ENCODE measurements at places on chromosomes 4 and X.

DNA sequence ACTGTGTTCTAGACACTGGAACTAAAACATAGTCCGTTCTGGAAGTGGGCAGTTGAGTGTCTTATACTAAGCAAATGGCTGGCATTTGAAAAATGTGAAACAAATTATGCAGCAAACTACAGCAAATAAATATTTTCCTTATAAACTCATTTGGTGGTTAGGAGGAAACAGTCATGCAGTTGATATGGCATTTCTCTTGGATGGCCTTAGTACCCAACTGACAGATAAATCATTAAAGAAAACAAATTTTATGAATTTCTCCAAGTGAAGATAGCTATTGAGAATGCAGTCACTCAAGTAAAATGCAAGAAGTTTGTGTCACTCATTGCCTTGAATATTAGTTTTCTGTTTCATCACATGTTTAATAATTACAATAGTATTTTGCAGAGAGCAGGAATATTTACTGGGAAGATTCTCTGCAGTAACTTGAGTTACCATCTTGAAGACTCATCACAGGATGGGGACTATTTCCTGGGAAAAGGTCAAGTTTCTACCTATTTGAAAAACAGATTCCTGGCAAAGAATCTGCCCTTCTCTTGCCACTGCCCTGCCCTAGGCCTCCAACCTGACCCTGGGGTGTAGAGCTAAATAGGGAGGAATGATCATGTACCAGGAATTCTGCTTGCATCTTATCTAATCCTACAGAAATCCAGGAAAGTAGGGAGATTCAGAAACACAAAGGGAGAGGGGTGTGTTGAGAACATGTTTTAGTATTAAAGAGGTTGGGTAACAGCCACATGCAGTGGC lies 105.9 kb downstream of the SH3RF1 start:
- DNase-seq = no peak

DNA sequence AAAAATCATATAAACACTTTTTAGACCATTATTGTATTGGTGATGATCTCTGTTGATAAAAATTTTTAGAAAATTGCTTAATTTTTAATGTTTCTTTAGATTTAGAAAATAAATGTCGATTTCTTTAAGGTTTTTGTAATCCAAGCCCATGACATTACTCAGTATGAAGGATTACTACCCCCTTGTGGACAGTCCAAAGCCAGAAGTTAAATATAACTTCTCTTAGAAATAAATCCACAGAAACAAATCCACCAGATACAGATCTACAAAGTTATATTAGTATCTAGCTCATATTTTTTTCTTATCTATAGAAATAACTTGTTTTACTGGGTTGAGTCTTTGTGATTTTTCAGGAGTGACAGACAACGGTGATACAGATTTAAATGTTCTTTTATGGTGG lies 18.9 kb downstream of the TIFA start:
- DNase-seq = no peak

DNA sequence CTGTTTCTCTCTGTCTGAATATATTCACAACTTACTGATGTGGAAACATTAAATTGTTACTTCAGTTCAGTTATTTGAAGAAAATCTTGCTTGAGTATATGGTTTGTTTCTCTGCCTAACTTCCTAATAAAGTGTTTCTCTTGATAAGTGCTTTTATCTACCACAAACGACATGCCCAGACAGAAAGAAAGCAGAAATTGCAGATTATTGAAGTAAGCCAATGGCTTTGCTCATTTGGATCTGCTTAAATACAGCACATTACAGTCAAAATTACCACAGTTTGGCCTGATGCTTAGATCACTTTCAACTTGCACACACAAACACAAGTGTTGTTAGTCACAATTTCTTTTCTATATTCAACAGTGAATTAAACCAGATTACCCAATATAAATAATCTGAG lies 68.0 kb downstream of the ATOH1 start:
- DNase-seq = no peak

DNA sequence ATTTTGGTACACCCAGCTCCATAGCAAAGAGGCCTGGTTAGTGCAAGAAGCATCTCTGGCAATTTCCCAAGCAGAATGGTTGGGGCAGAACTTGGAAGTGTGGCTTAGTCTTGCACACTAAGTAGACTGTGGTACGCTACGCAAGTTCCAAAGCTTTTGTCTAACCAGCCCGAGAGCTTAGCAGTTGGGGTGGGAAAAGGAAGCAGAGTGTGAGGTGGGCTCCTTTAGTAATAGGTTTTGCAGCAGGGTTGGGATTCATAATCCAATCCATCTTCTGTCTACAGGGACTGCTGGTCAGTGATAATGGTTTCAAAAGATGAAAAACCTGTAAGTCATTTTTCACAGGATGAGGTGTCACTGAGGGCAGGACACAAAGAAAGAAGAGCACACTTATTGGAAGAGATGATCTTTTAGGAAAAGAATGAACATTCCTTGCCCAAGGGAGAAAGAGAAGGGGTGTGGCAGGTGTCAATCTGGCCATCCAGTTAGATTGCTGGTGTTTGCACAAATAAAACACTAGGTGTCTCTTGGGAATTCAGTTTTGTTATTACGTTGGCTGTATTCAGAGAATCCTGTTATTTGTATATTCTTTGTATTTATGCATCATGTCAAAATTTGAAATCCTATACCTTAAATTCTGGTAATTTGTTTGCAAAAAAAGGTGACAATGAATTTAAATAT lies 244.3 kb downstream of the GPAT3 start:
- no peak for DNase-seq

DNA sequence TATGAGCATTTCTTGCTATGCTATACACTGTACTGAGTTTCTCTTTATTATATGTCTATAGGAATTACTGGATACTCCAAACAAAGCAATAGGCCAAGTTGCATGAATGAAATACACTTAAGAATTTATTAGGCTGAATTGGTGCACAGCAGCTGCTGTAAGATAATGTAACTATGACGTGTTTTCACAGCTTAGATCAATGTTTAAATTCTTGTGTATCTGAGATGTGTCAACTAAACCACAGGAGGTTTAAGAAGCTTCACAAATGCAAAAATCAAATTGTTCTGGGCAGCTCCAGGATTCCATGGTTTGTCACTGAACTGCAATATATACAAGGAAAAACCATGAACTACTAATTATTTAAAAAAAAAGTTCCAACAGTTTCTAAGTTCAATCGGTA lies 156.7 kb downstream of the MAPK10 start:
- no peak for DNase-seq

GRCh38 chrX:78839711-78840110 lies 92.2 kb downstream of the LPAR4 start:
- no peak for DNase-seq

- DNase-seq = no peak
These were observed 6.2 kb downstream of the JADE3 start for GRCh38 chrX:46918434-46918833.

GRCh38 chrX:46770817-46771163 lies 11.9 kb upstream of the SLC9A7 start:
- DNase-seq = no peak

- no peak for DNase-seq
These were observed 564.6 kb upstream of the DIPK2B start for GRCh38 chrX:45765281-45765680.

DNA sequence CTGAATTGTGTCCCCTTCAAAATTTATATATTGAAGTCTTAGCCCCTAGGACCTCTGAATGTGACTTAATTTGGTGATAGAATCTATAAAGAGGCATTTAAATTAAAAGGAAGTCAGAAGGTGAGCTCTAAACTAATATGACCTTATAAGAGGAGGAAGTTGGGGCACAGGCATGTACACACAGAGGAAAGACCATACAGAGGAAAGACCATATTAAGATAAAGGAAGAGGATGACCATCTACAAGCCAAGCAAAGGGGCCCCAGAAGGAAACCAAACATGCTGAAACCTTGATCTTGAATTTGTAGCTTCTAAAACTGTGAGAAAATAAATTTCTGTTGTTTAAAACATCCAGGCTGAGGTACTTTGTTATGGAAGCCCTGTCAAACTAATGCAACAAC lies 26.9 kb upstream of the CYBB start:
- DNase-seq = no peak

DNA sequence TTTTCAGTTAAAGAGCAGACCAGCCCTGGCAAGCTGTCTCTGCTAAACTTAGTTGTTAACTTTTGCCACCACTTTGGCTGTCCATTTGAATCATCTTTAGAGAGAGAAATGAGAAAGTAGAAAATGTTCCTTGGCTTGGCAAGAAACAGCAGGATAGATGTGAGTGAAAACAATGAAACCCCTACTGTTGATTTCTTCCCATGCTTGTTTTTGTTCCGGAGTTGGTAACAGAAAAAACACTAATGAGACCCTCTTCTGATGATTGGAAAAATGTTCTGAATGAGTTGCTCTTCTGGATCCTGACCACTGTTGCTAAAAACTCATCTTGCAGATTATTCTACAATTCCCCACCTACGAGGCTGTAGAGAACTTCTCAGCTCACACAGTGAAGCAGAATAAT lies 203.3 kb downstream of the MAPK10 start:
- no peak for DNase-seq

- peak; percentile 77 for DNase-seq
These were observed 572 bp downstream of the USP53 start for GRCh38 chr4:119212964-119213606.

GRCh38 chr4:172018358-172018757 lies 205.2 kb downstream of the GALNTL6 start:
- no peak for DNase-seq

GRCh38 chrX:143581240-143581639 lies 54.7 kb downstream of the SLITRK4 start:
- DNase-seq = no peak

DNA sequence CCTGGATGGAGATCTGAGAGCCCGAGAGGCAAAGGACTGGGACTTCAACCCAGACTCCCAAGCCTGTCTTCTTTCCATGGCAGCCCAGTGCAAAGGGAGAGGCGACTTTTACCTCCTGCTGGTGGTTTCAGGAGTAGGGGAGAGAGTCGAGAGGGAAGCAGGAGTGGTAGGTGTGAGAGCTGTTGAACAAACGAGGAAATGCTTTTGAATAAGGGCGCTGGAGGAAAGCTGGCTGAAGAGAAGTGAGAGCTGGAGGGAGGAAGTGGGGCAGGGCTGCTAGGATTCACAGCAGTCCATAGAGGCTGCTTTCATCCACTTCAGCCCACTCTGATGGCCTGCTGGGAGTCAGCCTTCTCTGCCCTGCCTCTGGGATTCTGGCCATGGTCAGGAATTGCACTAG lies 81.8 kb upstream of the EFNB1 start:
- no peak for DNase-seq

DNA sequence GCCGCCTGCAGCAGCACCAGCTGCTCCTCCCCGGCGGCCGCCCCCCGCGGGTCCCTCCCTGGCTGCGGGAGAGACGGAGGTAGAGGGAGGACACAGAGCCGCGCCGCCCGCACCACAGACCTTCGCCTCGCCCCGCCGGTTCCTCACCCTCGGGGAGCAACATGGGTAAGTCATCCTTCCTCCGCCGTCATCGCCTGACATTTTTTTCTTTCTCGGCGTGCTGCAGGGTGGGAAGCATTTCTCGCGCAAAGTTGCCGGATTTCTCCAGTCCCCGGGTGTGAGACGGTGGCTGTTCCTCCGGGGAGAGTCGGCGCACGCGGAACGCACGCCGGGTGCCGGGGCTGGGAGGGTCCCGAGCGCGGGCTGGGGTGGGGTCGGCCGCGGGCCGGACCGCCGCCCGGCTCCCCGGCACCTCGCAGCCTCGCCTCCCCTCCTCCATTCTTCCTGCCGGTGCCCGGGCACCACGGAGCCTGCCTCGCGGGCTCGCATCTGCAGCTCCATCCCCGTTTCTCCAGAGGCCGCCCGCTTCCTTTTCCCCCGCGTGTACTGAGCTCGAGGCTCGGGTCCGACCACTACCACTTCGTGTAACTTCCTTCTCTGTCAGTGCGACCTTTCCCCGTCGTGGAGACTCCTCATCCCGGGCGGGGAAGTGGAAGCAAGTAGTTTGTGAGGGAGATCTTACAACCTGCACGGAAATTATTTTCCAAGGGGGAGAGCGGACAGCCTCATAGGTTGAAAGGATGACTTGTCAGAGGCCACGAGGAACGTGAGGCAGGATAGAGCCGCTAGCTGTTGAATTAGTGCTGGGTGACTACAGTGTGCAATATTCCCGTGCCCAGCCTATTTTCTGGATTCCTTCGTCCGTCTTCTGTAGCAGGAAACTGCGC lies 464 bp downstream of the RAP1GDS1 start:
- DNase-seq = peak; percentile 45

DNA sequence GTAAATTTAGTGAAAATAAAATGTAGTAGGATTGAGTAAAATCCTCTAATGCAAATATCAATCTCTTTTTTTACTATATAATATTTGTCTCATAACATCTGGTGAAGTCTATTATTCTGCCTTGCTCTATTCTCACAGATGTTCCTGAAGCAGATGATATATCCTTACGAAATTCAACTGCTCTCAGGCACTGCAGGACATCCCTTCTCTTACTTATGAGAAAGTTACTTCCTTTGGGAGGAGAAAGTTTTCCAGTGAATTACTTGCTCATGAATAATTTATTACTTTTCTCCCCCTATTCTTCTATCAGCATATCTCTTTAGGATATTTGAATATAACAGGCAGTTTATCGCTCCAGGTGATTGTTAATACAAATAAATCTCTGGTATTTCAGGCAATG lies 75.6 kb upstream of the AGA start:
- no peak for DNase-seq

DNA sequence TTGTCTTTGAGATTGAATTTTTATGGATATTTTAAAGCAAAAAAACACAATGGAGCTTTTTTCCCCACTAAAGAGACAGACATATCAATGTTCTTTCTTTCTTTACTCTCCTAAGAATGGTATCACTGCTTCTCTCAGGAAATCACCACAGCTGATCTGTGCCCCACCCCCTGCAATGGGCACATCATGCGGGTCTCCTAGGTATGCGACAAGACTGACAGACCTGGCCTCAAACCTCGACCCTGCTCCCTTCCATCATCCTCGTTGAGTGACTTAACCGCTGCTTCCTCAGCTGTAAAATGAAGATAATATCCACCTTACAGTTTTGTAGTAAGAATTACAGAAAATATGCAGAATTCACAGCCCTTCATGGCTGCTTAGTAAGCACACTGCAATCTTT lies 58.3 kb downstream of the LEF1 start:
- no peak for DNase-seq

DNA sequence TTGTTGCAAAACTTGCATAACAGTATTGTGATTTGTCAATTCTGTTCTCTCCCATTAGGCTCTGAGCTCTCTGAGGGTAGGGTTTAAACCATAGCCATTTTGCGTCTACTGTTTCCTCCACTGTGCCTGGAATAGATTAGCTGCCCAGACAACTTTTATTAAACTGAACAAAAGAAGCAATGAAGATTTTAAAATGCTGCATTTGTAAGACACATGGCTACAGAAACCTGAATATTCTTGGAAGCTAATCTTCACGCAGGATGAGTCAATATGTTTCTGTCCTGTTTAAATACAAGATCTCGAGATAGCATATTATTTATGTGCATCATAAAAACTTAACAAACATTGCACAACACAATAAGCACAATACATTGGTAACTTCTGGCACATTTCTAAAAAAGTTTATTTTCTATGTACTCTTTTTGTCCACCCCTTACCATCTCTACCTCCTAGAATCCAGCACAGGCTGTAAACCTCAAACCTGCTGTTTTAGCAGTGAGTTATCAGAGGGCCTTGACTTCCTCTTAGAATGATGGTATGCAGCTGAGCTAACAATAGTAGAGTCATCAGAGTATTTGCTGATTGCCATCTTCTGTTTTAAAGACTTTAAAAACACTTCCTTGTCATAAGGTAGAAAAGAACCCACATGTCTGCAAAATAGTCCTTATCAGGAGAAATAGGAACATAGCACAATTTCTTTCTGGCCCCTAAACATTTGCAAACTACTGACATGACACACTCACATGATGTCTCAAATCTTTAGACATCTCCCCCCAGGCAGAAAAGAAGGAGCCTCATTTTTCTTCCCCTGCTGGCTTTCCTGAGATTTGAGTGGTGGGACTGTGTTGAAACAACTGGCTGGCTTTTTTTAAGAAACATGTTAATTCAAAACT lies 10.6 kb upstream of the CCNG2 start:
- no peak for DNase-seq
